Ecto neural progenitor cell (in vitro differentiated cells): ENCODE measurements at places on chromosomes 4 and X.

DNA sequence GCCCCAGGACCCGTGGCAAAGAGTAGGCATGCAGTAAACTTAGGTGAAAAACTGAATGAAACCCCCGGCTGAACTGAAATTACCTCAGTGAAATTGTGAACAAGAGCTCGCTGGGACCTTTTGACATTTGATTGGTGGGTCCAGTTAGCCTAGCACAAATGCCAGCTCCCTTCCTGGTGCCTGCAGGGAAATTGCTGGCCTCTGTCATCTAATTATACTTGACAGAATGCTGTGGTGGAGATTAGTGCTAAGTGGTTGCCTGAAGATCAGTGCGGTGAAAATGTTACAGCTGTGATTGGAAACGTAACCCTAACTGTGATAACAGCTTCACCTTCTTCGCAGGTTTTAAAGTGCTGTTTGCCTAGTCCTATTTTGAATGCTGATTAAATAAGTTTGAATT, 43.0 kb downstream of the ADD1 start:
- DNase-seq = no peak

DNA sequence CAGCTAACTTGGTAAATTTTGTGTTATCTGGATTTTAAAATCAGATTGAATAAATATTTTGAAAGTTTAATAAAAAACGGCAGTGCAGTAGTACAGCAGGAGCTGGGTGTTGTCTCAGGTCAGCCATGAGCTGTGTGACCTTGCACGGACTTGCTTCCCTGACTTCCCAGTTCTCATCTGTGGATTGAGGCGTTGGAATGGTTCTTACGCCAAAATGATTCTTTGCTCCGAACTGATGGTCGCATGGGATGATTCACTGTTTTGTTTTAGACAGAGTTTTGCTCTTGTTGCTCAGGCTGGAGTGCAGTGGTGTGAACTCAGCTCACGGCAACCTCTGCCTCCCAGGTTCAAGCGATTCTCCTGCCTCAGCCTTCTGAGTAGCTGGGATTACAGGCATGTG, 45.0 kb downstream of the RGS12 start:
- no peak for DNase-seq

DNA sequence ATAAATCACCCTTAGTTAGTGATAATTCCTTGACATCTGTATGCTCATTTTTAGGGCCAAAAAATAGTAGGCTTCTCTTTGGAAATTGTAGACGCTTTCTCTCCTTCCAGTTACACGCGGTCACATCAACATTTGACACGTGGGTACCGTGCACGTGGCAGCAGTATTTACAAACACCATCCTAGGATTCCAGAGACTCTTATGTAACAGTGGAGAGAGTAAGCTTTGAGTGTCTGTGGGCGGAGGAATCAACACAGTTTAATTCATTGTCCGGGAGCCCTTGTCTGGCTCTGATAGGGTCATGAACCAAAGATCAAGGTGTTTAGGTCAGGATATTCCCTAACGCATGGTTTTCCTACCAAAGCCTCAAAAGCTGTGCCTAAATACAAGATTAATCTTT, 12.2 kb downstream of the TET2 start:
- DNase-seq = peak; percentile 49

- DNase-seq = no peak
These were observed 81.2 kb downstream of the SPCS3 start for GRCh38 chr4:176400816-176401461.

GRCh38 chrX:20347481-20347880, 80.8 kb upstream of the RPS6KA3 start:
- DNase-seq = no peak

DNA sequence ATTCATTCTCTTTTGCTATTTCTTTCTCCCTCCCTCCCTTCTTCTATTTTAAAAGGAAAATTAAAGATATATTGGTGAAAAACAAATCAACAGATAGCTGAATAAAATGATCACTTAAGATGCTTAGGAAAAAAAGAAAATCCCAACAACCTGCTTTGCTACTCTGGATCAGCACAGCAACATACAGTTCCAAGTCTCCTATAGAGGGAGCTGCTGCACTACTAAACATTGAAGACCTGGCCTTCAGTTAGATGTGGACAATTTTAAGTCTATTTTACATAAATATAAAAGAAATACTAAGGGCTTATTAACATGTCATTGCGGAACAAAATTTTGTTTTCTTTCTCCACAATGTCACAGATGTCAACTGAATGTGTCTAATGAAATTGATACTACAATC, 226.4 kb downstream of the MAGEB5 start:
- no peak for DNase-seq

DNA sequence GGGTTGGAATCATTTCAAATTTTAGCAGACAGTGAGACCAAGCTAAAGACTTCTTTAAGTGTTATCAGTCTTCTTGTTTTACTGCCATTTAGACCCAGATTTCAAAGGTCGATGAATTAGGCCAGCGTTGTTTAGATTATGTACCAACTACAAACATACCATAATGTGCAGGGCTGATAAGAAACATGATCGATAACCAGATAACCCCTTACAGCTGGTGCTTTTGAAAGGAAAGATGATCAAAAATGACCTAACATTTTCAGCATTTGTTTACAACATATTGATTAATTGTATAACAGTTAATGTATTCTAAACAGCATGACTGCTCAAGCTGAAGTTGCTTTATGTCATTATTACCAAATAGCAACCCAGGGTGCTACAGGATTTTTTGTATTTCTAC, 400.4 kb upstream of the FAM241A start:
- DNase-seq = no peak

- DNase-seq = peak; percentile 93
These were observed at the start of gene RPGR for GRCh38 chrX:38327007-38327774. RPGR (minus strand) TSS chrX:38327509; CDS start chrX:38327367, 142 bp downstream.

DNA sequence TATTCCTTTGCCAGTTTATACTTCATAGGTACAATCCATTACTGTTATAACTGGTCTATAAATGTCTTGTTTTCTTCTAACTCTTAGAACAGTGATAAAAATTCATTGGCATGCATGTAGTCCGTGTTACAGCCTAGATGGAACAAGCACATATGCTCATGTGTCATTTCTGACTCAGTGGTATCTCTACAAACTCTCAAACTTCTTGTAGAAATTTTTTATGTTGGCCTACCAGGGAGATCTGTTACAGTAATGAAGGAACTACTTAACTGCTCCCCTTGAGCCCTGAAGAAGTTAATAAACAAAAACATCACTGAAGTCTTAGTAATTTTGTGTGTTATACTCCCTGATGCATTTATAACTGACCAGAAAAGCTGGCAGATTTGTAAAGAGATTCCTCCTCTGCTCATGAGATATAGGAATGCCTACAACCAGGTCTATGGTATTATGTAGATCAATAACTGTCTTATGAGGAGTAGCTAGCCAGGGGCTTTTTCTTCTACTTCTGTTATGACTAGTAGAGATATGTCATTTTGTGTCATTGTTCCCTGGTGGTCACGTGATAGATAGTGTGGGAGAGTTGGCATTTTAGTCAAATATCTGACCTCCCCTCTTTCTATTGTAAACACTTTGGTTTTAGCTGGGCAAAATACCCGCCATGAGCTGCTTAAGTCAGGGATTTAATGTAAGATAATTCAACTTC, 53.7 kb upstream of the FAAH2 start:
- no peak for DNase-seq

DNA sequence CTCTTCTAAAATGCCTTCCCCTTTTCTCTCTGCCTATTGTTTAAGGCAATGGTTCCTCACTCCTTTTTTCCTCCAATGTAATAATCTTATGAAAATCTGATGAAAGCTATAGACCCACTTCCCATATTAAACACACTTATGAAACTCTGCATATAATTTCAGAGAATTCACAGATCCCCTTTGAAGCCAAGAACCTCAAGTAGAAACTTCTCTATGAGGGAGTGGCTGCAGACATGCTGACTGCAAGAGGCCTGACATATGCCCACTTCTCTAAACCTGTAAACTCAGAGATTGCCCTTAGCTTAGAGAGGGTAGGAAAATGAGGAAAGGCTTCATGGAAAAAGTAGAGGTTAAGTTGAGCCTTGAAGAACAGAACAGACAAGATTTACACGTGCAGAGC, 37.6 kb downstream of the TAB3 start:
- no peak for DNase-seq

- no peak for DNase-seq
These were observed 287.2 kb downstream of the FRMPD4 start for GRCh38 chrX:12425496-12425895.

DNA sequence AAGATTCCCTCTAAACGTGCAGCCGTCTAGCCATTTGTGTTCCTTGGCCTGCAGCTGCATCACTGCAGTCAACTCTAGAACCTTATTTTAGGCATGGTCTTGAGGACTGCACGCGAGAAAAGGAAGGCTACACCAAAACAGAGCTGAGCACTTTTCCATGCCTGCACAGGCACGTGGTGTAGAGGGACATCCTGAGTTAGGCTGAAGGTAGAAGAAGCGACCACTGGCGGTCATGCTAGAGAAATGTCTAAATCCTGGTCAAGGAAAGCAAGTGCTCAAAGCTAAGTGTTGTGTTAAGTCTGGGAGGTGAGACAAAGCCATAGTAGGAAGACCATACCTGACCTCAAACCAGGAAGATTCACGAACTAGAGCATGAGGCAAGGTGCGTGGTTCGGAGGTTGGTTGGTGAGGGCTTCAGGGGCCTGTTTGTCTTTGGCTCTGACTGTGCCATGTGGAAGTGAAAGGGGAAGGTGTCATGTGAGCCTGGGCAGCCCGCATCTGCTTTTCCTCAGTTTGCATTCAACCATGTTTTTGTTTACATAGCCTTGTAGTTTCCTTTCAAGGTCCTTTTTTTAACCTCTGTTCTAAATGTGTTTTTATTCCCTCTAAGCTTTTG, 203.8 kb downstream of the AASDH start:
- no peak for DNase-seq

- DNase-seq = no peak
These were observed 19.1 kb downstream of the HAUS3 start for GRCh38 chr4:2222838-2223237.

GRCh38 chr4:23279377-23279986, 586.7 kb downstream of the GBA3 start:
- no peak for DNase-seq

DNA sequence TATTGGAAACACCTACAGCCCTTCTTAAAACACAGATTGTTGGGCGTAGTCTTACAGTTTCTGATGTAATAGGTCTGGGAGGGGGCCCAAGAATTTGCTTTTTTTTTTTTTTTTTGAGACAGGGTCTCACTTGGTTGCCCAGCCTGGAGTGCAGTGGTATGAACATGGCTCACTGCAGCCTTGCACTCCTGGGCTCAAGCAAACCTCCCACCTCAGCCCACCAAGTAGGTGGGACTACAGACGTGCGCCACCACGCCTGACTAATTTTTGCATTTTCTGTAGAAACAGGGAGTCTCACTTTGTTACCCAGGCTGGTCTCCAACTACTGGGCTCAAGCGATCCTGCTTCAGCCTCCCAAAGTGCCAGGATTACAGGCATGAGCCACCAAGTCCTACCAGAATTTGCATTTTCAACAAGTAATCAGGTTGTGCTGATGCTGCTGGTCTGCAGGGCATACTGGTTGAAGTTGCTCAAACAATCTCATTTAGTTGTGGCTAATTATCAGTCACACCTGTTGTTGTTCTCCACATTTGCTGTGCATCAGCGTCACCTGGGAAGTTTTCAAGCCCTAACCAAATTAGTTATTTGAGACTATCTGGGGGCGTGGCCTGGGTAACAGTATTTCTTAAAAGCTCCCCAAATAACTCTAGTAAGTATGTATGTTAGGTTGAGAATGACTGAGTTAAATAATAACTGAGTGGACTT, 14.0 kb downstream of the TMEM154 start:
- no peak for DNase-seq

DNA sequence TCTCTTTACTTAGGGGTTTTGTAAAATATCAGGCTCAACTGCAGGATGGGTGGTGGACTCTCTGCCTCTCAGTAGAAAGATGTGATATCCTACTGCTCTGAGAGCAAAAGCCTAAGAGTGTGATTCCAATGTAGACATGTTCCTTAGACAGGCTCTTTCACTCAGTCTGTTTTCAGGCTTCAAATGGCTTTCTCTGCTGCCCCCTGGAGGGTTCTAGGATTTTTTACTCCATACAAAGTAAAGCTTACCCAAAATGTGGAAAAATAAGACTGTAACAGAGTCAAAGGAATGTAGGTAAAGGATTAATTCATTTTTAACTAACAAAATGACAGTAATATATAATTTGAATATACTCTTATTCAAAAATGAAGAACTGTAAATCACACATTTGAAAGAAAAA, 32.1 kb downstream of the ZGRF1 start:
- DNase-seq = peak; percentile 51

GRCh38 chr4:42458657-42459056, 61.4 kb downstream of the SHISA3 start:
- DNase-seq = no peak

DNA sequence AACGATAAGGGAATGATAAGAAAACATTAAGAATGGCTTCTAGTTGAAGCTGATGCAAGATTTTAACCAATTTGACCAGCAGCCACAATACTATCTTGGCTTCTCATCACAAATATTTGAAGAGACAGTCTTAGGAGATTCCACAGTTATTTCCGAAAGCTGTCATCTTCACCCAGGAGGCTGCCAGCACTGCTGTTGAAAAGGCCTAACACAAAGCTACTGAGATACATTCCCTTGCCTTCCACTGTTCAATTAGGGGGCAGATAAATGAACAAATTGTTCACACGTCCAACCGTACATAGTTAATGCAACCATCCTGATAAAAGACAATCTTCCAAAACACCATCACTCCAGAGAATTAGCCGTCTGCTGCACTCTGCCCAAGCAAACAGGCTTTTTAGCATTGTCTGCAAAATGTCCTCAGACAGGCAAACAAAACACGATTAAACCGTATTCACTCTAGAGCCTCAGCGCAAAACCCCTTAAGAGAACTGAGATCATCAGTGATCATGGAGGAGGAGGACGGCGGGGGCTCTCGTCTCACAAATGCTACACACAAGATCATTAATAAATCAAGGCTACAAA, 189.8 kb upstream of the PSAPL1 start:
- DNase-seq = no peak

- DNase-seq = no peak
These were observed 337.1 kb upstream of the CTSO start for GRCh38 chr4:156290811-156291210.

GRCh38 chrX:107758231-107758766, 17.3 kb downstream of the TSC22D3 start:
- DNase-seq = no peak

GRCh38 chr4:33715841-33716395, 2528.4 kb downstream of the ARAP2 start:
- no peak for DNase-seq

GRCh38 chr4:3869174-3869572, 103.0 kb downstream of the ADRA2C start:
- peak; percentile 31 for DNase-seq

DNA sequence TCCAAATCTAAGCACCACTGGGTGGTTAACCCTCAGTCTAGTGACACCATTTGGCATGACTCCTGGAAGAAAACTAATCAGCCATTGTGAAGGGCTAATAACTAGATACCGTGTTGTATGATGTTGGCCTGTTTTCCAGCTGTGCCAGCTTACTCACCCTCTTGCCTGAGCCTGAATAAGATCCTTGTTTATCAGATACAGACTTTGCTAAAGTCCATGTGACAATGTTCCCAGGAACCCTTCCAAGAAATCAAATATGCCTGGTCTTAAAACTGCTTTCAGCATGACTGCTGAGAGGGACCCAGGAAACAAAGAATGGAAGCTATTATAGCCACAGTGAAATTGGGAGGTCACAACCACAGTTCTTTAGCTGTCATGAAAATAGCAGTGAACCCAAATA, 640.8 kb upstream of the INTU start:
- DNase-seq = no peak

- no peak for DNase-seq
These were observed 7.9 kb downstream of the PRPS2 start for GRCh38 chrX:12799118-12799517.
